PC-3 (cell line): ENCODE measurements at places on chromosomes 6 and 20. TPM values are rescaled to one million over a fixed set of nuclear protein-coding genes. Genes with fewer than 3 reads are reported as not detected.

- no peaks in the 10 kb centered on the region for H3K36me3 ChIP-seq
- DNase-seq = peak; percentile 75
- peak overlapping the region; percentile 9 for H3K27ac ChIP-seq
- H3K27me3 ChIP-seq = no peaks in the 10 kb centered on the region
- peaks cover 15% of the 10 kb centered on the region for H3K4me1 ChIP-seq
- H3K4me3 ChIP-seq = no peak overlapping the region
These were observed 10.6 kb downstream of the TAAR1 start for GRCh38 chr6:132648356-132648755.

The DUSP15 gene
- total RNA-seq = not detected in 2 replicates

DNA sequence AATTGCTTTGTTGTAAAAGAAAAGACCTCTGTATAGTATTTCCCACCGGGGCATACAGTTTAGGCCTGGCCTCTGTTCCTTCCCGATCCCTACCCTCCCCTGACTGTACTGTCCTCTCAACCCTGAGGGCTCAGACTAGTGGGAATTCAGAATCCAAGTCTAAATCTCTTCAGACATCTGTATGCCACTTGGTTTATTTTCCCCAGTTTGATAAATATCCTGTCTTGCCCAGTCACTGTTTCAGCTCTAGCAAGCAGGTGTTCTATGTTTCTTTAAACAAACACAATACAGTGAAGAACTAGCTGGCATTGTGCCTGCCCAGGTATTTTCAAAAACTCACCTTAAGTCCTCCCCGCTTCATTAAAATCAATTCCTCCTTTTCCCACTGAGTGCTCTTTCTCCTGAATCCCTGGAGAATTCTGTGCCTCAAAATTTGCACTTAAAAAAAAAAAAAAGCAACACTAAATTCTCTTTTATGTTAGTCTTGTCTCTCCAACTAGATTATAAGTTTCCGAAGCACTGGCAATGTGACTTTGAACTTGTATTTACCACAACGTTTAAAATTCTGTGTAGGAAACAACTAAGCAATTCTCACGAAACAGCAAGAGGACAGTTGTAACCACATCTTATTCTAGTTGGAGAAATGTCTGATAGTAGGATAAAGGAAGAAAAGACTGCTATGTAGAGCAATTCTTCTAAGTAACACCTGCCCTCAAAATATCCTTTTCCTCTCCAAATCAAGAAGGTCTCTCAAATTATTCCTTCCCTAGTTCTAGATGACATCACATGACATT, 112.0 kb upstream of the CARMIL1 start:
- no peak overlapping the region for H3K4me3 ChIP-seq
- no peaks in the 10 kb centered on the region for H3K27me3 ChIP-seq
- 0 out of 2 replicates have a peak, but pooled peaks cover 10% of the 10 kb centered on the region for H3K4me1 ChIP-seq

- DNase-seq = peak; percentile 21
- peaks cover 11% of the 10 kb centered on the region for H3K4me1 ChIP-seq
- H3K36me3 ChIP-seq = no peaks in the 10 kb centered on the region
These were observed 903 bp downstream of the CNKSR3 start for GRCh38 chr6:154509421-154510143.

DNA sequence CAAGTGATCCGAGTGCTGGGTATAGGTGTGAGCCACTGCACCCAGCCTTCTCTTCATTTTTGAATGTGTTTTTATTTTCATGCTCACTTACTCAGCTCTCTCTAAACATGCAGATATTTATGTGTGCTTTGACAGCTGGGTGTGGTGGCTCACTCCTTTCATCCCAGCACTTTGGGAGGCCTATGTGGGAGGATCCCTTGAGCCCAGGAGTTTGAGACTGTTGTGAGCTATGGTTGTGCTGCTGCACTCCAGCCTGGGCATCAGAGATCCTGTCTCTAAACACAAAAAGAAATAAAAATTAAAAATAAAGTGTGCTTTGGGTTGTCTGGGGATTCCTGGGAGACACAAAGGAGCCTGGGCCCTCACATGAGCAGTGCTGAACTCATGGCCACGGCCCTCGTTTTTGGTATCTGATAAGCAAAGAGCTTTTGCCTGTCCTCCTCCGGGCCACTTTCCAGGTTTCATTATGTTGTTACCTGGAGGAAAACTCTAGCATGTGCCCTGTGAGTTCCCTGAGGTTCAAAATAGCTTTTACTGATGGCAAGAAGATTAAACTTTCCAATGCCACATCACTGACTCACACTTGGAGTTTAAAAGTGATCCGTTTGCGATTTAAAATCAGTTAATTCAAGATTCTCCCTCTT, 78.5 kb downstream of the CD164 start:
- no peak overlapping the region for H3K4me3 ChIP-seq
- no peak for DNase-seq
- H3K36me3 ChIP-seq = no peaks in the 10 kb centered on the region
- peaks cover 6% of the 10 kb centered on the region for H3K4me1 ChIP-seq
- no peaks in the 10 kb centered on the region for H3K27me3 ChIP-seq
- no peak overlapping the region for H3K27ac ChIP-seq

The FNDC1 gene
- total RNA-seq = not detected in 2 replicates

- DNase-seq = no peak
- no peaks in the 10 kb centered on the region for H3K36me3 ChIP-seq
- H3K4me3 ChIP-seq = no peak overlapping the region
These were observed 234.6 kb downstream of the DLL1 start for GRCh38 chr6:170056278-170056711.

The LY6G6D gene
- not detected in 2 replicates for total RNA-seq

GRCh38 chr6:5246141-5247097, 14.3 kb downstream of the LYRM4 start:
- H3K4me3 ChIP-seq = no peak overlapping the region
- no peak overlapping the region for H3K27ac ChIP-seq
- H3K36me3 ChIP-seq = peaks cover 3% of the 10 kb centered on the region; the same call in 1 of the 2 replicates
- no peaks in the 10 kb centered on the region for H3K27me3 ChIP-seq
- no peak for DNase-seq
- H3K4me1 ChIP-seq = peaks cover 31% of the 10 kb centered on the region

The TMC2 gene
- total RNA-seq = not detected in 2 replicates

DNA sequence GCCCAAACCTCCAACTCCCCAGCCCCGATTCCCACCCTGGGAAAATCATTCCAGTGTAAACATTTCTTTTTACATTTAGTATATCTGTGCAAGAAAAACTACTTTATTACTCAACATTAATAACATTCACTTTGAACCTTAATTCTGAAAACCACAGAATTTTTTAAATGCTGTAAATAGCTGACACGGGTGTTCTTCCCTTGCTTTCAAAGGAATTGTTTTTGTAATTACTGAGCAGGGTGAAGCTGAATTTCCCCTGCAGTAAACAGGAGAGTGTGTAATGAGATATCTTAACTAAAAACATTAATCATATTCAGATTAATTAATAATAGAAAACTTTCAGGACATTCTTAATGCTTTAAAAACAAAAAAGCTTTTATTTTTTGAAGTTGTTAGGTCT, 99.3 kb upstream of the CITED2 start:
- H3K27ac ChIP-seq = no peak overlapping the region
- H3K36me3 ChIP-seq = no peaks in the 10 kb centered on the region
- no peaks in the 10 kb centered on the region for H3K4me1 ChIP-seq
- H3K27me3 ChIP-seq = no peaks in the 10 kb centered on the region
